Upper lobe of right lung (tissue), 1 donor: ENCODE measurements at places on chromosomes 5 and 9.

- no peaks in the 10 kb centered on the region for H3K27me3 ChIP-seq
- no peak overlapping the region for H3K27ac ChIP-seq
- no peak overlapping the region for H3K4me3 ChIP-seq
- no peaks in the 10 kb centered on the region for H3K36me3 ChIP-seq
- peaks cover 3% of the 10 kb centered on the region for H3K4me1 ChIP-seq
These were observed 118.0 kb downstream of the ESM1 start for GRCh38 chr5:54867310-54867944.

- no peak for DNase-seq
- no peaks in the 10 kb centered on the region for H3K27me3 ChIP-seq
- no peaks in the 10 kb centered on the region for H3K4me1 ChIP-seq
- no peak overlapping the region for H3K4me3 ChIP-seq
- no peaks in the 10 kb centered on the region for H3K36me3 ChIP-seq
These were observed 21.4 kb upstream of the ICE1 start for GRCh38 chr5:5401095-5401494.

GRCh38 chr9:12880406-12881015, 105.7 kb downstream of the LURAP1L start:
- peaks cover 8% of the 10 kb centered on the region for H3K4me1 ChIP-seq
- H3K27ac ChIP-seq: no peak overlapping the region
- H3K27me3 ChIP-seq: no peaks in the 10 kb centered on the region
- DNase-seq: no peak
- no peaks in the 10 kb centered on the region for H3K36me3 ChIP-seq

DNA sequence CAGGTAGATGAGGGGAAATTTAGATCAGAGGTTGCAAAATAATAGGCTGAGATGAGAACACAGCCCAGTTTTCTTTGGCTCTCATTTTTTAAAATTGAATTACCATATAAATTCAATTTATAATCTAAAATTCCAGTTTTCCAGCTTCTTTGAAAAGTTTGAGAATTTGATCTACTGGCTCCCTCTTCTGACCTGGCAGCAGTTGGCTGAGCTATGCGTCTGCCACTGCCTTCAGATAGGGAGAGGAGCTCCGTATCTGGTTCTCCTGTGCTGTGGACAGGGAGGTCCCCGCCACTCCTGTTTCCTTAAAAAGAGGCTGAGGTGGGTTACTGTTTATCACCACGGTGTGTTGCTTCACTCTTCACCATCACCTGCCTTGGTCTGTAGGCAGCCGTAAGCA, 103.7 kb downstream of the ARHGAP26 start:
- no peak overlapping the region for H3K4me3 ChIP-seq
- no peaks in the 10 kb centered on the region for H3K36me3 ChIP-seq
- H3K27ac ChIP-seq: no peak overlapping the region

DNA sequence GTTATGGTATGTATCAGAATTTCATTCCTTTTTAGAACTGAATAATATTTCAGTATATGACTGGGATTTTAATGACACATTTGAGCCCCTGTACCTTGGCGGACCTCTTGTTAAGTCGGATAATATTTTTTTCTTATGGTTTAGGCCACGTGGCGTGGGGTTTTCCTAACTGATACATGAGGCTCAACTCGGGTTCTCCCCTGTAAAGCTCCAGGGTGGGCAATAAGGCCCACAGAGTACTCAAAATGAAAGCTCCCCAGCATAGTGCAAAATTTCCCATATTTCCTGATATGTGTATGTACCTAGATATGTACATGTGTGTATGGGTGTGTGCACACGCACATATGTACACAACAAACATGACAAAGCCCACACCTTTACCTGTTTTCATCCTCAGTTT, 24.5 kb downstream of the TICAM2 start:
- H3K27me3 ChIP-seq: no peaks in the 10 kb centered on the region
- no peaks in the 10 kb centered on the region for H3K4me1 ChIP-seq
- no peak for DNase-seq
- H3K4me3 ChIP-seq: no peak overlapping the region
- H3K27ac ChIP-seq: no peak overlapping the region

DNA sequence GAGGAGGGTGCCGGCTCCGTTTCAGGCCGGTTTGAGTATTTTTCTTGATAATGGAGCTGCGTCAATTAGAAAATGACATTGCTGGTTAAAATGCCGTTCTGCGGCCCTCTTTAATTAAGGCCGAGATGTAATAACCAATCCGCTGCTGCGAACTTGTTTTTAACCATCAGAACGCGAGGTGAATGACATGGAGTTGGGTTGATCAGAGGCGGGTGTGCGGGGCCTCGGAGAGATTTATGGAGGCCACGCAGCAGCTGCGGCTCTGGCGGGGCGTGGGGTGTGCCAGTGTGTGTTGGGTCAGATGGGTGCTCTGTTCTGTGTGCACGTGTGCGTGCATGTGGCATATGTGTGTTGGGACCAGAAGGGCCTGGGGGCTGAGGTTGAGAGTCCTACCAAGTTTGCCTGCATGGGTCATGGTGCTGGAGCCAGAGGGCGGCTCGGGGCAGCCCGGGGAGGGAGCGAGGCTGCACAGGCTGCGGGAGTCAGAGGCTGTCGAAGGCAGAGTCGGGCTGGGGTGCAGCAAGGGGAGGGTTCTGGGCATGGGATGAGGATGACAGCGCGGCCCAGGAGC, 25.4 kb downstream of the RXRA start:
- no peaks in the 10 kb centered on the region for H3K36me3 ChIP-seq
- no peak overlapping the region for H3K27ac ChIP-seq
- H3K27me3 ChIP-seq: no peaks in the 10 kb centered on the region
- peaks cover 55% of the 10 kb centered on the region for H3K4me1 ChIP-seq
- no peak for DNase-seq
- no peak overlapping the region for H3K4me3 ChIP-seq

DNA sequence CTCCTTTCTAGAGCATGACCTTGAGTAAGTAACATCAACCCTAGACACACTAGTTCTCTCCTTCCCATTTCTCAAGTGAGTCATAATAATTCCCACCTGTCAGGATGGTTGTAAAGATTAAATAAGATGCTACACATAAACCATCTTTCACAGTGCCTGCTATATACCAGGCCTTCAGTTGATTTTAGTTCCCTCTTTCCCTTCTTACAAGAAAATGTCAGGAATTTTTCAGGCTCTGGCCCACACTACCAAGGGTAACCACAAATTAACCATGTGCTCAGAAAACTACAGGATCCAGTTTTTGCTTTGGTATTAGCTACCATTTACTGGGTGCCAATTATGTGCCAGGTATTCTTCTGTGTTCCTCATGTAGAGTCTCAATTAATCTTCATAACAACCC, 42.7 kb upstream of the RARS1 start:
- no peaks in the 10 kb centered on the region for H3K4me1 ChIP-seq
- H3K36me3 ChIP-seq: peaks cover 8% of the 10 kb centered on the region

GRCh38 chr9:75811692-75812091, 78.8 kb upstream of the PCSK5 start:
- no peak overlapping the region for H3K27ac ChIP-seq
- no peak for DNase-seq
- H3K4me1 ChIP-seq: no peaks in the 10 kb centered on the region
- H3K4me3 ChIP-seq: no peak overlapping the region
- H3K27me3 ChIP-seq: no peaks in the 10 kb centered on the region

DNA sequence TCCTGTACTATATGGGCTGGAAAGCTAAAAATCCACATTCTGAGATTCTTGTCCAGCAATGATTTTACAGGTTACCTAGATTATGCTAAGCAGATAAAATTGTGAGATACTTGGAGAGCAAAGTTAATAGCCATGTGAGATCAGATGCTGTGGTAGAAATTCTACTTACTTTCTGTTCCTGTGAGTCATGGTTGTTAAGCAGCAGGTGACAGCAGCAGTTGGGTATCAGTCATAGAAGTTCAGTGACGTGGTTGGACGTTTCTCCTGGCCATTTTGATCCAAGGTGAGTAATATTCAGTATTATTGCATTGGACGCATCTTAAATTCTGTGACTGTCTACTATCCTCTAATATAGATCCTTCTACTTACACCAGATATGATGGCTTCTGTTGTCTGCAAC, 524.5 kb downstream of the TMEM38B start:
- no peak for DNase-seq
- H3K27me3 ChIP-seq: no peaks in the 10 kb centered on the region
- no peak overlapping the region for H3K4me3 ChIP-seq
- no peaks in the 10 kb centered on the region for H3K4me1 ChIP-seq
- no peak overlapping the region for H3K27ac ChIP-seq

- H3K4me3 ChIP-seq: no peak overlapping the region
- H3K36me3 ChIP-seq: peaks cover 57% of the 10 kb centered on the region
- peaks cover 26% of the 10 kb centered on the region for H3K4me1 ChIP-seq
These were observed 82.9 kb downstream of the CEMIP2 start for GRCh38 chr9:71685394-71685793.

GRCh38 chr5:167528651-167529050, 762.8 kb upstream of the WWC1 start:
- H3K36me3 ChIP-seq: no peaks in the 10 kb centered on the region
- no peak overlapping the region for H3K27ac ChIP-seq
- no peak for DNase-seq
- no peaks in the 10 kb centered on the region for H3K27me3 ChIP-seq

DNA sequence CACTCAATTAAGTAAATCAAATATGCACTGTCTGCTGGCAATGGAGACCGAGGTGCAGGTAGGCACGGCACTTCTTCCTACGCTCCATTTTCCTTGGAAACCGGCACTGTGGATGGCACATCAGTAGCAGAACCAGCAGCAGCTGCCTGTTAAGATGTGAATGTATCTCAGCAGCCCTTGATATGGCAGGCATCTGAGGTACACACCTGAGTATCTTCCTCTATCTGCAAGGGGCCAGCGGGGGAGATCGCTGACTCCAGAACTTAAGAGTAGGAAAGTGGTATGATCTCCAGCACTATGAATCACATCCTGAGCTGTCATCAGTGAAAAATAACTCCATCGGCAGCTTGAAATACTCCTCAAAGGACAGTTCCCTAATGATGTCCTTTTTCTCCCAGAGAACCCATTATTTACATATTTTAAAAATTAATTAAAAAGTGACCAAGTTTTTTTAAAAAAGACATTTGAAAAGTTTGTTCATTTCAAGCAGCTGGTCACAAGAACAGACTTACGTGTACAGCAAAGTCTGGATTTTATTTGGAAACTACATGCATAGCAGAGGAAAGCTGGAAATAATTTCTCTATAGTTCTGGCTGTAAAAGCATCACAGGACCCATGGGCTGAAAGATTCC, 97.1 kb downstream of the ADAMTS12 start:
- DNase-seq: no peak
- no peak overlapping the region for H3K27ac ChIP-seq
- no peaks in the 10 kb centered on the region for H3K36me3 ChIP-seq
- no peak overlapping the region for H3K4me3 ChIP-seq

DNA sequence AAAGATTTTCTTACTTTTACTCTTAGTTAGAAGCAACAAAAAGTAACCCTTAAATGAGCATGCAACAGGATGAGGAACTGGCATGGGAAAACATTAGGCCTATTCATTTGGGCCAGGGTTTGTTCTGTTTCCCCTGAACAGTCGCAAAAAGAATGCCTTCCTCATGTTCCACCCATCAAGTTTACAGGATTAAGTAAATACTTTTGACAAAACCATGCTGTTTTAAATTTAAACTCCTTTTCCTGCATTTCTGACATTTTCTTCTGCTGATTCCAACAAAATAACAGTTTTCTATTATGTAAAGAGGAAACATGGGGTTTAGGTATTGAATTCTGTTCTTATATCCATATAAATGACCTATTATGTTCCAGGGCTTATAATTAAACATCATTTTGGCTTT, 236.6 kb upstream of the ACTBL2 start:
- H3K27ac ChIP-seq: no peak overlapping the region
- no peak overlapping the region for H3K4me3 ChIP-seq

DNA sequence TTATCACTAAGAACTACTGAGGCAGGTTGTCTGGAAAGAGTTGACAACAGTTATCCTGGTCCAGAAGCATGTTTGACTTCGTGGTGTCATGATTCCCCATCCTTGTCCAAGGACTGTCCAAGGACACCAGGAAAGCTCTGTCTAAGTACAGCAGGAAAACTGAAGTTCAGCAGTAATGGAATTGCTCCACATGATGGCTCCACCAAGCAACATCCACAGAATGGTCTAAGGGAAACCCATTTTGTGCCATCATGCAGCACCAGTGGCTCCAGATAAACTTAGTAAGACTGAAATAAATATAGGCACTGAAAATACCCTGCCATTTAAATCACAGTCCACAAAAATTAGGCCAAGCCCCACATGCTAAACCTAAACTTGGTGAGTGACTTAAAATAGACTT, 192.8 kb downstream of the CDH18 start:
- H3K27me3 ChIP-seq: no peaks in the 10 kb centered on the region
- H3K4me3 ChIP-seq: no peak overlapping the region
- no peaks in the 10 kb centered on the region for H3K4me1 ChIP-seq
- DNase-seq: no peak

- H3K4me1 ChIP-seq: peaks cover 58% of the 10 kb centered on the region
- H3K27me3 ChIP-seq: no peaks in the 10 kb centered on the region
- DNase-seq: no peak
- peak overlapping the region; percentile 93 for H3K27ac ChIP-seq
- peaks cover 25% of the 10 kb centered on the region for H3K36me3 ChIP-seq
- H3K4me3 ChIP-seq: peak overlapping the region; percentile 6
These were observed 4.1 kb downstream of the NOTCH1 start for GRCh38 chr9:136541709-136542108.

GRCh38 chr9:133371261-133371711, 4.6 kb downstream of the SURF4 start:
- peaks cover 66% of the 10 kb centered on the region for H3K4me1 ChIP-seq
- no peak overlapping the region for H3K4me3 ChIP-seq
- H3K36me3 ChIP-seq: peaks cover 25% of the 10 kb centered on the region

- DNase-seq: no peak
- peak overlapping the region; percentile 72 for H3K4me3 ChIP-seq
- peak overlapping the region; percentile 94 for H3K27ac ChIP-seq
- H3K27me3 ChIP-seq: no peaks in the 10 kb centered on the region
These were observed 617 bp upstream of the FPGS start for GRCh38 chr9:127801955-127802575.

DNA sequence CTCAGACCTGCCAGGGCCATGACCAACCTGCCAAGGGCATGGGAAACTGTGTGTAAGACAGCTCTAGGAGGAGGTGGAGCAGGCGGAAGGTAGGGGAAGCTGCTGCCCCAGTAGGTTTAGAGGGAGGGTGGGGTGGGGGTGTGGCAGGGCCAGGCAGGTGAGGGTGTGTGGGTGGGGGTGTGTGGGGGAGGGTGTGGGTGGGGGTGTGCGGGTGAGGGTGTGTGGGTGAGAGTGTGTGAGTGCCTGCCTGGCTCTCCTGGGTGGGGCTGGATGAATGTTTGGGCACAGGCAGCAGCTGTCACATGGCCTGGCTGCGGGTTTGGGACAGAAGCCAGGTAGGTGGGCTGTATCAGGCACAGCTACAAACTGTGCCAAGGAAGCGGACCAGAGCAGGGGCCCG, 8.8 kb upstream of the N4BP3 start:
- DNase-seq: no peak
- H3K27ac ChIP-seq: no peak overlapping the region
- no peaks in the 10 kb centered on the region for H3K27me3 ChIP-seq
- H3K4me1 ChIP-seq: peaks cover 9% of the 10 kb centered on the region

DNA sequence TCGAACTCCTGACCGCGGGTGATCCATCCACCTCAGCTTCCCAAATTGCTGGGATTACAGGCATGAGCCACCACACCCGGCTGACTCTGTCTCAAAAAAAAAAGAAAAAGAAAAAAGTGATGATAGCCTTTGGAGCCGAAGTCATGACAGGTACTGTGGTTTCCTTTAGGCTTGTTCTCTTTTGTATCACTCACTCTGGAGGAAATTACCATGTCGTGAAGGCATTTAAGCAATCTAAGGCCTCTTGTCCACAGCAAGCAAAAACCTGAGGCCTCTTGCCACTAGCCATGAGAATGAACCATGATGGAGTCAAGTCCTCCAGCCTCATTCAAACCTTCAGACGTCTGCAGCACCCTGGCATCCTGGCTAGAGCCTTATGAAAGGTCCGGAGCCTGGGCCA, 286.1 kb downstream of the RAB3C start:
- no peaks in the 10 kb centered on the region for H3K36me3 ChIP-seq
- no peaks in the 10 kb centered on the region for H3K27me3 ChIP-seq
- H3K27ac ChIP-seq: no peak overlapping the region
- no peaks in the 10 kb centered on the region for H3K4me1 ChIP-seq
